ENCODE measurements at places on chromosomes 6 and 20. TPM values are rescaled to one million over a fixed set of nuclear protein-coding genes. Genes with fewer than 3 reads are reported as not detected.

Gene AFDN
- total RNA-seq = 153 TPM

DNA sequence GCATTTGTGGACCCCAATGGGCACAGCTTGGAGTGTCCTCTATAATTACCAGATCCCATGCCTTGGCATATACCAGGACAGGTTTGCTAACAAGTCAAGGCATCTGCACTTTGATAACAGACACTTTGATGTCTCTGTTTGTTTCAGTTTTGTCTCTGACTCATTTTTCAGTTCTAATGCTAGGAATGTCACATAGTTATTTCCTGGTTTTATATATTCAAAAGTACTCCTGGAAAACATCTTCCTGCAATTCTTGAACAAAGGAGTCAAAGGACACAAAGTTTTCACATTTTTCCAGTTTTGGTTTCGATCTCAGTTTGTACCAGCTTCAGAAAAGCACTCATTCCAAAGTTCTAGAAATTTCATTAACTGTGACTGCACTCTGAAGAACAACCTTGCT lies 188.1 kb downstream of the FOXC1 start:
- H3K36me3 ChIP-seq = no peaks in the 10 kb centered on the region
- H3K27ac ChIP-seq = no peak overlapping the region
- H3K4me1 ChIP-seq = no peaks in the 10 kb centered on the region
- H3K4me3 ChIP-seq = no peak overlapping the region
- H3K27me3 ChIP-seq = no peaks in the 10 kb centered on the region

Gene PMEPA1
- 35.7 TPM for total RNA-seq

Gene BMP5
- total RNA-seq = not detected

- no peaks in the 10 kb centered on the region for H3K4me1 ChIP-seq
- no peak overlapping the region for H3K4me3 ChIP-seq
- H3K27ac ChIP-seq = no peak overlapping the region
- no peaks in the 10 kb centered on the region for H3K36me3 ChIP-seq
Observed at GRCh38 chr6:46899659-46900058, 22.1 kb downstream of the ADGRF5 start.

- DNase-seq = no peak
- no peaks in the 10 kb centered on the region for H3K4me1 ChIP-seq
- H3K27ac ChIP-seq = no peak overlapping the region
- H3K36me3 ChIP-seq = no peaks in the 10 kb centered on the region
- H3K4me3 ChIP-seq = no peak overlapping the region
- H3K27me3 ChIP-seq = no peaks in the 10 kb centered on the region
Observed at GRCh38 chr6:146697921-146698320, 99.1 kb downstream of the ADGB start.

DNA sequence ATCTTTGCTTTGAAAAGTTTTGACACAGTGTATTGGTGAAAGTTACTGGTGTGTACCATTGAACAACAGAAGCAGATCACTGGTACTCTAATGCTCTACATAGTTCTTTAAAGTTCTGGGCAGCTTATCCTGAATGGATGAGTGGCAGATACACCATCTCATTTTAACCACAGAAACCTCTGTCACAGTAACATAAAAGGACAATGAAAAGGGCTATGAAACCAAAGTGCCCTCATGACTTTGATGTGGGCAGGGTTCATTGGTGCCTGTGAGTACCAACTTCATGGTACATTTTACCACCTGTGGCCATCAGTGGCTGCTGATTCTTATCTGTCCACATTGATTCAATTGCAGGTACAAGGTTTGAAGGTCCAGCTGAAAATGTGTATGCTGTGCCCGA lies 285.7 kb upstream of the PREP start:
- no peaks in the 10 kb centered on the region for H3K4me1 ChIP-seq
- no peak overlapping the region for H3K4me3 ChIP-seq
- DNase-seq = no peak

DNA sequence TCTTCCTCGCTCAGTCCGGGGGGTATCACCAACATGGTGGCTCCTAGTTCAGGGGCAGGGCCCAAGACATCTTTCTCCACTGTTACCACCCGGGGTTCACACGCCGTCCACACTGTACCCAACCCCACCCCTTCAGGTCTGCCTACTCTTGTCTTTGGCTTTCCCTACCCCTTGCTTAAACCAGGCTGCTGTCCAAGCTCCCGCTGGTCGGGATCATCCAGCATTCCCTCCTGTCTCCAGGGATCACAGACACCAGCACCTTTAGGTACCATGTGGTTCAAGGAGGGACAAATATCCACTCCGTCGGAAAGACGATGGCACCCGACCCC lies 395 bp downstream of the NELFE start:
- H3K27ac ChIP-seq = no peak overlapping the region
- peaks cover 3% of the 10 kb centered on the region for H3K4me1 ChIP-seq
- peak overlapping the region; percentile 95 for H3K4me3 ChIP-seq
- peaks cover 37% of the 10 kb centered on the region for H3K36me3 ChIP-seq
- no peaks in the 10 kb centered on the region for H3K27me3 ChIP-seq

GRCh38 chr6:19753826-19754225 lies 83.3 kb upstream of the ID4 start:
- H3K4me1 ChIP-seq = no peaks in the 10 kb centered on the region
- no peak overlapping the region for H3K4me3 ChIP-seq
- no peaks in the 10 kb centered on the region for H3K36me3 ChIP-seq
- H3K27me3 ChIP-seq = no peaks in the 10 kb centered on the region
- no peak overlapping the region for H3K27ac ChIP-seq

Gene RHAG
- total RNA-seq = not detected

Gene RIMS4
- 16.3 TPM for total RNA-seq

DNA sequence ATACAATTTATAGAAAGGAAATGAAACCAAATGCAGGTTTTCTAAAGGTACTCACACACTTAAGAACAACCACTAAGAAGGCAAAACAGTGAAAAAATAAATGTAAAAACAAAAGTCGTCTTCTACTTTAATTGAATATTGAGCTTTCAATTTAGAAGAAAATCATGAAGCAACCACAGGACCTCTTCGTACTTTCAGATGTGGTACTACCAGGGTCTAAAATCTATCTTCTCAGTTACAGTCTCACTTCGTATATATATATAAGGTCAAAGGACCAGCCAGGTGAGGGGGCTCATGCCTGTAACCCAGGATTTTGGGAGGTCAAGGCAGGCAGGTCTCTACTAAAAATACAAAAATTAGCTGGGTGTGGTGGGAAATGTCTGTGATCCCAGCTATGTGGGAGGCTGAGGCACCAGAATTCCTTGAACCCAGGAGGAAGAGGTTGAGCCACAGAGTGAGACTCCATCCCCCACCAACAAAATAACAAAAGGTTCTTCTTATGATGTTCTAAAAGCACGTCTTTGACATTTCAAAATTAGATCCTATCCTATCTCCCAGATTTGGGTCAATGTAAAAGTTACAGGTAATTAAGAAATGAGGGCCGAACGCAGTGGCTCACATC lies 12.5 kb downstream of the ROMO1 start:
- no peak overlapping the region for H3K27ac ChIP-seq
- DNase-seq = no peak
- no peaks in the 10 kb centered on the region for H3K4me1 ChIP-seq
- H3K4me3 ChIP-seq = no peak overlapping the region

Data from H9 (cell line).